SJSA1 (cell line): ENCODE measurements at places on chromosomes 2 and 18.

- DNase-seq: no peak
Observed at GRCh38 chr2:8300905-8301304, 381.0 kb upstream of the ID2 start.

- DNase-seq: no peak
Observed at GRCh38 chr2:145495590-145495989, 975.7 kb upstream of the ZEB2 start.

DNA sequence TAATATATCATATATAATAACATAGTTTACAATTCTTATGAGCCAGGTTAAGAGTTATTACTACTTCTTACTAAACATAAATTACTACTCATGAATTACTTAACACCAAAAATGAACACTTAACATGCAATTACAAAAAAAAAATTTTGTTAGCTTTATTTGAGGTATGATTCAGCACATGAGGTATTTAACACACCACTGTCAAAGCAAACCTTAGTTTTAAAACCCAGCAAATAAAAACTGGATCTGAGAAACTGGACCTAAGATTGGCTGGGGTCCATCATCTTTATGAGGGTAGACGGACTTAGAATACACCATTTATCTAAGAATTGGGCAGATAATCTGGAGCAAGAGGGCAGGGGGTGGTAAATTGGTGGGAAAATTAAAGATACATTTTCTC, 81.8 kb upstream of the CREB1 start:
- no peak for DNase-seq

DNA sequence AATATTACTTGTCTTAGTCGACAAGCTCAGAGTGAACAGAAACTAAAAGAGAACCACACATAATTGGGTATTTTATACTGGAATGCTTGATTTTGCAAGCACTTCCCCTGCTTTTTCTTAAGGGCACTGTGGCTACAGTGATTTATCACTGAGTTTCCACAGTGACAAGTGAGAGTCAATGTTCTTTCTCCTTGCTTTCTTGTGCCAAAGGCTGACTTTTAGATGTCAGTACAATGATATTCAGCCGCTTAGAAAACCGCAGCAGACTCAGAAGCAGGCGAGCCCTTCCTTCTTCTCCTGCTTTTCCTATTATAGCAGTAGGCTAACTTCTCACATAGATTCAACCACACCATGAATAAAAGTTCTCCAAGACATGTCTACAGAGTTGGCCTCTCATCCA, 1603.6 kb upstream of the NXPH2 start:
- DNase-seq: no peak

DNA sequence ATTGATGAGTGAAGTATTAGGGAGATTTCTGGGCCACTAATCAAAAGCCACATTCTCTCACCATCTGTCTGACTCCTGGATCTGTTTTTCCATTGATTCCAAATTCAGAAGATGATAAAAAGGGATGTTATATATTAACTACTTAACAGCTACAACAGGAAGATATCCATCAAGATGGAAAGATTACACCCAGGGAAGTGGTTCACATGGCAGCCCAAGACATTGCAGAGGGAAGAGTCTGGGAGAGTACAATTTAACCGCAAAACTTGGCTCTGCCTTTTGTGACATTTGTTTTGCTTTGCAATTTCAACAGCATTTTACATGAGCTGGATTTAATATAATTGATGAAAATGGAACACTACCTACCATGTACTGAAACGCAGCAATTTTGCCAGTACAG, 22.5 kb upstream of the TCF4 start:
- DNase-seq: no peak

- DNase-seq: no peak
Observed at GRCh38 chr2:203949228-203949627, 12.7 kb downstream of the ICOS start.

GRCh38 chr2:131425231-131425941, 50.5 kb upstream of the TUBA3D start:
- DNase-seq: no peak

GRCh38 chr2:199734651-199735050, 116.3 kb downstream of the FTCDNL1 start:
- no peak for DNase-seq

GRCh38 chr2:117930775-117931174, 83.1 kb downstream of the CCDC93 start:
- DNase-seq: no peak
